ENCODE measurements at places on chromosomes 3 and 15.
A peak's percentile ranks its signal among the peaks of the same experiment; 100 is the strongest.

DNA sequence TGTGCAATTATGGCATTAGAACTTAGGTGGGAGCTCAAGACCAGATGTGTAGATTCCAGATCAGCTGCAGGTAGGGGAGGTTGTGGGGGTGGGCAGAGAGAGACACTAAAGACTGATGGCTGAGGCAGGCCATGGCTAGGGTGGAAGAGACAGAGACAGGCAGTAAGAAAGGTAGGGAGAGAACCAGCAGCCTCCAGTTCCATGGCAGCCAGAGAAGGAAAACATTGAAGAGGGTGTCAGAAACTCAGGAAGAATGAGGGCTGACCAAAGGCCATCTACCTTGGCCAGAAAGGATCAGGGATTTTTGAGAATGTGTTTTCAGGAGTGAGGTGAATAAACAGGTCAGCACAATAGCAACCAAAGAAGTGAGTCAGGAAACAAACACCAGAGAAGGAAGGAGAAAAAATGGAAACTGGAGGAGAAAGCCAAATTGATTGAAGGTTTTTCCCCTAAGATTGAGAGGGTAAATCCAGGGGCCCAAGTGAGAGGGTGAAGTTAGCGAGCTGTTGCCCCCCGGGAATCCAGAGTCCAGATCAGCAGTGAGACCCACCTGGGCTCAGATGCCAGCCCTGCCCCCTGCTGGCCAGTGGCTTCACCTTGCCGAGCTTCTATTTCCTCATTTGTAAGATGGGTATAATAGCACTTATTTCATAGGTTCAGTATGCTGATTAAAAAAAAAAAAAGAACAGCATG, 41.0 kb downstream of the ABHD2 start:
- DNase-seq = peak; percentile 60

GRCh38 chr15:98772895-98773294, 124.6 kb downstream of the IGF1R start:
- DNase-seq = no peak

- no peak for DNase-seq
Observed at GRCh38 chr3:71513081-71513480, 70.4 kb downstream of the FOXP1 start.

- DNase-seq = no peak
Observed at GRCh38 chr3:60086811-60087210, 1037.0 kb upstream of the CFAP20DC start.

- DNase-seq = no peak
Observed at GRCh38 chr3:62122819-62123218, 250.5 kb downstream of the FEZF2 start.

DNA sequence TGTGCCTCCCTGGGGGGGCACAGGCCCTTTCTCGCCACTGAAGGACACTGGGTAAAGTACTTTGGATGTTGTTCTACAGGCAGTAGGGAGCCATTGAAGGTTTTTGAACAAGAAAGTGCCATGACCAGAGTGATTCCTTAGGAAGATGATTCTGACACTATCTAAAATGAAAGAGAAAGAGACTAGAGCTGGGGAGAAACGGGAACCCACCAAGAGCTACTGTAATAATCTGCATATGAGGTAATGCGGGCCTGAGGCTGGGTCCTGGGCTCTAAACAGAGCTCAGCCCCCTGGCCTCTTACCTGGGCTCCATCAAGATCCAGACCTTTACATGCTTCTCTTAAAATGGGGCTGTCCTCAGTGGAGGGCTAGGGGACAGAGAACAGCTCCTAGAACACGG, 24.9 kb downstream of the GRK7 start:
- DNase-seq = no peak

GRCh38 chr15:95162069-95162468, 930.7 kb downstream of the MCTP2 start:
- no peak for DNase-seq

GRCh38 chr15:41950127-41950483, 22.3 kb downstream of the EHD4 start:
- DNase-seq = no peak

DNA sequence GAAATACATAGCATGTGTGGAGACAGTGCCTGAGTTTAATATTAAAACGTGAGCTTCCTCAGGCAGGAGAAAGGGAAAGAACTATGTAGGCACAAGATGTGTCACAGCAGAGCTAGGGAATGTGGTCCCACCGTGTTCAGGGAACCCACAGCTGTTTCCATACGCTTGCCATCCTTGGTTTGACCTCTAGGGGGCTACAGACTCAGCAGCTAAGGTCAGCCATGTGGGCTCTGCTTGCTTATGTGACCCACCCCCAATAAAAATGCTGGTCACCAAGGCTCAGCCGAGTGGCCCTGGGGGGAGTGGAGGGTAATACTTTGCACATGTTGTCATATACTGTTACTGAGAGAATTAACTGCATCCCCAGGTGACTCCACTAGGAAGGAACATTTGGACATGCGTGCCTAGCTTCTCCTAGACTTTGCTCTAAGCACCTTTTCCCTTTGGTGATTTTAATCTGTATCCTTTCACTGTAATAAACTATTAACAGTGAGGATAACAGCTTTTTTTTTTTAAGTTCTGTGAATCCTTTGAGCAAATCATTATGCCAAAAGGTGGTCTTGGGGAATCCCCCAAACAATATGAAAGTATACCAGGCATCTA, 3.3 kb downstream of the TUBGCP5 start:
- DNase-seq = peak; percentile 39

- no peak for DNase-seq
Observed at GRCh38 chr3:67176396-67176795, 178.3 kb downstream of the KBTBD8 start.

DNA sequence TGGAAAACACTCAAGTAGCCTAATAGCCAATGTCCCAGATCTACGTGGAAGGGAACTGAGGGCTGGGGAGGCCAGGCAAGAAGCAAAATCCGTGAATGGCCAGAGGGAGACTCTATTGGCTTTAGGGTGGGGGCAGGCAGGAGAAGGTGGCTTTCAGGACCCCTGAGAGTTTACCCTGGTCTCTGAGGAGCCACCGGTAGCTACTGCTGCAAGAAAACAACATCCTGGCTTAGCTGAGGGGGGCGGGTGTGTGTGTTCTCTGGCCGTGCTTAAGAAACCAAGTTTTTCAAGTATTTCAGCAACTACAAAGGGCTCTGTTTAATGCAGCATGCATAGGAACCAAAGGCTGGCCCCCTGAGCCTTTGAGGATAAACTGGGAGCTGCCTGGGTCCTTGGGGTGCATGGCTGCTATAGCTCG, 47.6 kb upstream of the TRPM1 start:
- DNase-seq = no peak

- DNase-seq = no peak
Observed at GRCh38 chr3:42081838-42082473, 9.2 kb upstream of the TRAK1 start.

GRCh38 chr15:55703873-55704301, 39.1 kb downstream of the PRTG start:
- no peak for DNase-seq

GRCh38 chr3:46812237-46812791, 50.9 kb downstream of the MYL3 start:
- DNase-seq = peak; percentile 68

GRCh38 chr3:194009019-194009418, 126.9 kb upstream of the HES1 start:
- no peak for DNase-seq

DNA sequence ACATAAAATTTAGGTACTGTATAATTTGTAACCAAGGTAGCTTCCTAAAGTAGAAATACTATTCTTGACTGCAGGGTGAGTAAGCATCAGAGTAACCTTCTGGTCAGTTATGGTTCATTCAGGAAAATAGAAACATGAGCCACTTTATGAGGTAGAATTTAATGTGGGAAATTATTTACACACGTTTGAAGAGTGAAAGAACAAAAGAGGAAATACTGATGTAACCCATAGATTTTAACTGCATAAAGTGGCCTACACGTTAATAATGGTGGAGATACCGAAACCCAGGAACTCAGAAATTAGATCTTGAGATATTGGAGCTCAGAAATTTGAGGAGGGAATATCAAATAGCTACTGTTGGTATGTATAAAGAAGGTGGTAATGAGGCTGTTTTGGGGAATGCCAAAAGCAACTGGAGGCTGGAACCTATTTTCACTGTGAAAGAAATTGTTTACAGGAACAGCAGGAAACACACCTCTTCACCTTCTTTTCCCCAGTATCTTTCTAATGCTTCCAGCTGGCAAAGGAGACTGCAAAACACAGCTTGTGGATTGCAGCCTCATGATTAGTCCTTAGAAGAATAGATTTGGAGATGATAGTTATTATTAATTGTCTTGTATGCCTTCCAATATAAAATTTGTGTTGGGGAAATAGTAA, 216.1 kb downstream of the DOCK3 start:
- DNase-seq = no peak

- DNase-seq = no peak
Observed at GRCh38 chr3:8186213-8186612, 315.4 kb upstream of the LMCD1 start.

GRCh38 chr15:92733934-92734521, 78.5 kb upstream of the FAM174B start:
- no peak for DNase-seq

- DNase-seq = no peak
Observed at GRCh38 chr3:159250961-159251360, 449.1 kb downstream of the MFSD1 start.

- DNase-seq = no peak
Observed at GRCh38 chr3:170907637-170908234, 701 bp downstream of the EIF5A2 start.

DNA sequence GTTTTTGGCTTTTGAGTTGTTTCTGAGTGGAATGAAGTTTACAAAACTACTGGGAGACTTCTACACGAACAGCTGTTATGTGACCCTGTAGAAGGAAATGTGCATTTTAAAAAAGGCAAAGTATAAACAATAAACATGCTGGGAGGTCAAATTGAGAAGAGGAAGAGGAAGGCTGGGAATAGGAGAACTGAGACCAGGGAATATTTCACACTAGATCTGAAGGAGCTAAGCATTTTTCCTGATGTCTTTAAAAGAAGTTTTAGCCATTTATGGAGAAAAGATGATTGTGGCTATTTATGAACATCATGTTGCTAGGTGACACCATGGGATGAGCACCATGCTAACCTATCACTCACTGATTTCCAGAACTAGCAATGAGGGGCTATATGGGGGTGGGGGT, 76.3 kb upstream of the FAM98B start:
- DNase-seq = no peak

GRCh38 chr15:97947465-97948260, 12.8 kb upstream of the ARRDC4 start:
- no peak for DNase-seq

GRCh38 chr15:67761343-67761742, 64.0 kb upstream of the SKOR1 start:
- DNase-seq = no peak
